CD4-positive, alpha-beta T cell treated with Interleukin-12 subunit alpha and Interleukin-12 subunit beta, for 1 hour (primary cell): ENCODE measurements at places on chromosomes 7 and 10.

GRCh38 chr10:12649012-12649584 lies 299.8 kb downstream of the CAMK1D start:
- DNase-seq, result no peak

GRCh38 chr10:115956225-115957011 lies 316.6 kb downstream of the GFRA1 start:
- no peak for DNase-seq

DNA sequence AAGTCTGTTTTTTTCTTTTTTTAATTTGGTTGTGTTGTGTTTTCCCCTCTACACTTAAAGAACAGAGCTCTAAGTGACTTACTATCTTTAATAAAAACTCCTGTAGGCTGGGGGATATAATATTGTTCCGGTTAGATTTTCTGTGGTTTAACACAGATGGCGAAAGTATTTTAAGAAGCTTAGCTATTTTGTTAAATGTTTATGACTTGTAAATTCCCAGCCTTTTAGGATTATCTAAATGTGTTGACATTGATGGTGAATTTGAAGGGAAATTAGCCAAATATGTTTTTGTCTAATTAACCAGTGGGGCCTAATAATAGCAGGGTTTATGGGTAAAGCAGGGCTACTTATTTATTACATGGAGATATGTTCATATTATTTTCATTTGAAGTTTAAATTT lies 538.5 kb downstream of the INHBA start:
- DNase-seq, result no peak

DNA sequence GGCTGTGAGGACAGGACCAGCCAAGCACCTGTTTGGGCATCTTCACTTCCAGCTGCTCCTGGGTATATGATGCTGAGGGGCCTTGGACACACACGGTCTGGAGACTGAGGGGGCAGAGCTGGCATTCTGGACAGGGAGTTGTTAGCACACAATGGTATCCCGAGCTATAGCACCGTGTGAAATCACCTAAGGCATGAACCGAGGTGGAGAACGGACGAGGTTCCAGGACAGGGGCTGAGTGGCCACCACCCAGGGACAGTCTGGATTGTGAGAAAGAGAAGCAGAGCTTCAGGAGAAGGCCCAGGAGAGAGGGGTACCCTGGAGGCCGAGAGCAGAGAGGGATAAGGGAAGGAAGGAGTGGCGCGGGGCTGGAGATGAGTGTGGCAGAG lies 571.8 kb downstream of the TCERG1L start:
- no peak for DNase-seq

DNA sequence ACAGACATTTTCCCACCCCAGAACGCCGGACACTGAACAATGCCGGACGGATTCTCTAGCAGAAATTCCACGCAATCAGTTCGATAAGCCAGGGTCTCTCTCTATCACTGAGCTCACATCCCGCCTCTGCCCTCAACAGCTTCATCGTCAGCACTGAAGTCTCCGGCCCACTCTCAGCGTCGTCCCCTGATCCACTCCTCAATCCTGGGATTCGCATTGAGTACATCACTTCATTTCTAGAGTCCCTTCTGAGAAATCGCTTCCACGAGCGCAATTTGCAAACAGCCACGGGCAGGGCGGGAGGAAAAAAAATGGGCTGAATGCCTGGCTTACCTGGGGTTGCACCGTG lies 365 bp downstream of the YME1L1 start:
- DNase-seq, result no peak

DNA sequence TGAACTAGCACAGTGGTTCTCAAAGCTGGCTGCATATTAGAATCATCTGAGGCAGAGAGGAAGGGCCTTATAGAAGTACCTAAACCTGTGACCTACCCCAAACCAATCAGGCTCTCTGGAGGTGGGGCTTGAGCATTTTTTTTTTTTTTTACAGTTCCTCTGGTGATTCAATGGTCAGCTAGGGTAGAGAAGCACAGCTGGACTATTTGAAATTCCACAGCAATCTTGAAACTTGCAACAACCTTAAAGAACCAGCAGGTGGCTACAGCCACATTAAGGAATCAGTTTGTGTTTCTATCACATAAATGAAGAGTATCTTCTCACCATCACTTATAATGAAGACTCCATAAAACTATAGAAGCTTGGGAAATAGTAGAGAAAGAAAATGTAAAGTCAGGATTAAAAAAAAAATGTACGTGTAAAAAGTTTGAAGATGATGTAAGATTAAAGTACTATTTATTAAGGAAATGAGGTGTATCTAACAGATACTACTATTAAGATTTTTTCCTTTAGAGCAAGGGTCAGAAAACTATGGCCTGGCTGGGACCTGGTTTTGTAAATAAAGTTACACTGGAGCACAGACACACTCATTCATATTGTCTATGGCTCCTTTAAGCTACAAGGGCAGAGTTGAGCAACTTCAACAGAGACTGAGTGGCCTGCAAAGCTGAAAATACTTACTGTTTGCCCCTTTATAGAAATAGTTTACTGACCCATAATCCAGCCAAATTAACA lies 3.8 kb downstream of the RTKN2 start:
- peak; percentile 30 for DNase-seq

DNA sequence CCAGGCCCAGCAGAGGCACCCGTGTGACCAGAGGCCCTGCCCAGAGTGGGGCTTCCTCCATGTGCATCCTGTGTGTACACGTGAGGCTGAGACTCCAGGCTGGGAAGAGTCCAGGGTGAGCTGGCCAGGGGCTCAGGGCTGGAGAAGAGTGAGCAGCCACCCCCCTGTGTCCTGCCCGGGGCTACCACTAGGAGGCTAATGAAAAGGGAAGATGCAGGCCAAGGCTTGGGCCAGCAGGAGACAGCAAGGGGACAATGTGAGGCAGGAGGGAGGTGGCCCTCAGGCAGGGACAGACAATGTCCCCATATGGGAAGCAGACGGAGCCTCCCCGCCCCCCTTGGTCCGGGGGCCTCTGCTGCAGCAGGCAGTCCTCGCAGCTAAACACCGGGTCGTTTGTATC lies 102.0 kb downstream of the HIF1AN start:
- no peak for DNase-seq

- no peak for DNase-seq
These were observed 436.7 kb downstream of the IPMK start for GRCh38 chr10:57830877-57831560.

GRCh38 chr10:94358480-94358879 lies 4.3 kb downstream of the NOC3L start:
- DNase-seq, result no peak

DNA sequence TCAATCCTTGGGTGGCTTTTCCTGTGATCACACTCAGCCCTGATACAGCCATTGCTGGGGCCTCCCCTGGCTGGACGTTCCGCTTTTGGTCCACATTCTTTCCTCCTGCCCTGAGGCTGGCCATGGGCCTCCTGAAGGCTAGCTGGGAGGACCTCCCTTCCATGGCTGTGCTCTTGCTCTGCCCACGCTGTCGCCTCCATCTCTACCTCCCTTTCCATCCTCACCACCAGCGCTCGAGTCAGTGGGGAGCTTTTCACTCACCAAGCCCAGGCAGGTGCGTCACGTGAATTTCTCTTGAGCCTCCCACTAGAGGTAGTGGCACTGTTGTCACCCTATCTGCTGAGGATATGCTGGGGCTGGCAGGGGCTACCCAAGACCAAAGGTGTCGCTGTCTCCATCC lies 85.9 kb downstream of the BMS1 start:
- no peak for DNase-seq

DNA sequence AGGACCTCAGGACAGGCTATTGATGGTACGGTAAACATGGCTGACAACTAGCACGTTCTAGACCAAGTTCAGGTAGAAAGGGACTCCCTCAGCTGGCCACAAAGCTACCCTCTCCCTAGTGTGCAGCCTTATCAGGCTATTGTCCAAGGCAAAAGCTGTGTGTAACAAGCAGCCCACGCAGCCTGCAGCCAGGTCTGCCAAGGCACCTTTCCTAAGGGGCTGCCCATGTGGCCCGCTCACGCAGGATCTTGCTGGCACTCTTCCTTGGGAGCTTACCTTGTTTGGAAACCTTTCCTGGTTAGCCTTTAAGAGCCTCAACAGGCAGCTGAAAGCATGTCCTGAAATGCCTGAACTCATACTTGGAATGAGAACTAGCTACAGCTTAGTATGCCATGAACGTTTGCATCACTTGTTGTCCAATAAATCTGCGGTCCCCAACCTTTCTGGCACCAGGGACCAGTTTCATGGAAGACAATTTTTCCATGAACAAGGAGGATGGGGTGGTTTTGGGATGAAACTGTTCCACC lies 51.7 kb downstream of the SYPL1 start:
- no peak for DNase-seq

DNA sequence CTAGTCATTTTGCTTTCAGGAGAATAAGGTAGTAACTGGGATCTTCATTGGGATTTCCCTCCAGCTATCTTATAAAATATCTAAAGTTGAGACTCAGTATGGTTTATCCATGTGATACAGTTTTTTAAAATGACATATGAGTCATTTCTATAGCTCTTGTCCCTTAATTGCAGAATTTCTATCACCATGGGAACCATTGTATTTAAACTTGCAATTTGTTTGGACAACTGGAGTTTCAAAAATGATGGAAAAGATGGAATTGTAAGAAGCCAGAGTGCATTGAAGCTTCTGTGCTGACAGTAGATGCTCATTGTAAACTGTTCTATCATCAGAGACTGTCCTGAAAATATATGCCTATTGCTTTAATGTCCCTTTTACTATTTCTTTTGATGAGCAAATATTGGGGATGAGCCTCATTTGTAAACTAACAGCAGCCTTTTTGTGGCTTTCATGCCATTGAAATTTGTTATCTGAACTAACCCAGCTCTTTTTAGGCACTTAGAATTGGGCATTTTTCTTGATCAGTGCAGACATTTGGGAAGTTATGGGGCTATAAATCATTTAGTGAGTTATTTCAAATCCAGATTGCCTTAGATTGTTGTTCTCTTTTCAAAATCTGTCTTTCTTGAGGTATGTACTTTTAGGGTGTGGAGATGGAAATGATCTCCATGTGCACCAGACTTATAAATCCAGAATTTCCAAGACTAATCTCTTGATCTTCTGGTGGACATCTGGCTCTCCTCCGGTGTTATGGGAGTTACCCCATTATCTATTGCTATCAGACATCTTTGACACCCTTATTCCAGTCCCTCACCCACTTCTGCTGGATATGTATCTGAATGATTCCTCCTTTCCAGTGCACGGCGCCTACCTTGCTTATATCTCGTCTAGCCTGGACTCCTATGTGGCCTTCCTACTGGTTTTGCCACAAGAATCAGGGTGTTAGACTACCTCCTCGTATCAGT lies 159.0 kb downstream of the SND1 start:
- DNase-seq, result no peak

DNA sequence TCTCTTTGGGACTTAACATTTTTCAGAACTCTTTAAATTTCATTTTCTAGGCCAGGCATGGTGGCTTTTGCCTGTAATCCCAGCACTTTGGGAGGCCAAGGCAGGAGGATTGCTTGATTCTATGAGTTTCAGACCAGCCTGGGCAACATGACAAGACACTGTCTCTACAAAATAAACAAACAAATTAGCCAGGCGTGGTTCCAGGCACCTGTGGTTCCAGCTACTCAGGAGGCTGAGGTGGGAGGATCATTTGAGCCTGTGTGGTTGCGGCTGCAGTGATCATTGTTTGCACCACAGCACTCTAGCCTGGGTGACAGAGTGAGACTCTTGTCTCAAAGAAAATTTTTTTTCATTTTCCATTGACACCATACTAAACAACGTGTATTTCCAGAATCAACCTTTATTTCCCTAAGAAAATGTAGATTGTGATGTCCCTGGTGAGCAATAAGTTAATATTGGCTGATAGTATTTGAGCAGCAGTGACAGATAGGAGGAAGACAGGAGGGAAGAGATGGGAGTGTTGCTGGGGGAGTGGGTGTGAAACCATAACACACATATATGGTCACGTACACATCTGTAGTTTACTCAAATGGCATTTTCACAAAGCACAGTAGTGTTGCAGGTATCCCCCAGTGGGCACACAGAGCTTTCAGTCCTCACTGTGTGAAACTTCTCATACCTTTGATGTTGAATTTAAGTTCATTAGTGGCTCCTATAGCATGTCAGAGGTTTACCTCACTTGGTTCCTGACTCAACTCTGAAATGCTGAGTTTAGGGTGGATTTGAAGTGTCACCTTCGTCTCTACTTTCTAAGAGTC lies 205.6 kb downstream of the AUTS2 start:
- no peak for DNase-seq

DNA sequence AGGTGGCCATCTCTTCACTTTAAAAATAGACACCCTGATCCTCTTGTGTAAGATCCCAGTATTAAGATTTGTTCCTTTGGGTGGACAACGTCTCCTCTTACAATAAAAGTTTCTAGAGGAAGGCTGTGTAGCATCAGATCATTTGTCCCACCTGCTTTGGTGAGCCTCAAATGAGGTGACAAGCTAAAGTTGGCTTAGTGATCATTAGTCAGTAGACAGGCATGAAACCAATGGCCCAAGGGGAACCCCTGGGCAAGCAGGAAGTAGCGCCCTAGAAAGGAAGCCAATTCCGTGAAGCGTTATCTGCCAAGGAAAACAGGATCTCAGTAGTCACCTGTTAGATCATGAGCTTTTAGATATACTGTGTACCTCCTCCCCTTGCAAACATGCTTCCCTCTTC lies 66.8 kb downstream of the PCGF5 start:
- no peak for DNase-seq

- peak; percentile 70 for DNase-seq
These were observed 22.8 kb downstream of the C10orf105 start for GRCh38 chr10:71696628-71697326.

DNA sequence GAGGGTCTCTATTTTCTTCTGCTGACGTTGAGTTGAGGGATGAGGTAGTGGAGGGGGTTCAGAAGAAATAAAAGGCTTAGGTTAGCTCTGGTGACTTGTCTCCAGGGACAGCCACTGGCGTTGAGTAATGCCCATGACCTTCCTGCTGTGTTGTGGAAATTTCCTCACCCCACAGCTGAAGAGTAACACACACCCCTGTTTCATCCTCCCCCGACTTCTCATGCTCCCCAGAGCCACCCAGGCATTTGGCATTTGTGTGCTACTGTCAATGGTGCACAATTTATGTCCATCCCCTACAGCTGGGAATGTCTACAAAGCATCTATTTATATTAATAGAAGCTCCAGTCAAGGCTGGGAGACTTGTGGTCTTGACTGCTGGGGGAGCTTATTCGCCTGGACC lies 4.7 kb upstream of the TMEM72 start:
- no peak for DNase-seq

GRCh38 chr7:107394276-107394675 lies 75.6 kb upstream of the GPR22 start:
- DNase-seq, result no peak

- no peak for DNase-seq
These were observed 72.9 kb upstream of the ABCB5 start for GRCh38 chr7:20542594-20542993.

DNA sequence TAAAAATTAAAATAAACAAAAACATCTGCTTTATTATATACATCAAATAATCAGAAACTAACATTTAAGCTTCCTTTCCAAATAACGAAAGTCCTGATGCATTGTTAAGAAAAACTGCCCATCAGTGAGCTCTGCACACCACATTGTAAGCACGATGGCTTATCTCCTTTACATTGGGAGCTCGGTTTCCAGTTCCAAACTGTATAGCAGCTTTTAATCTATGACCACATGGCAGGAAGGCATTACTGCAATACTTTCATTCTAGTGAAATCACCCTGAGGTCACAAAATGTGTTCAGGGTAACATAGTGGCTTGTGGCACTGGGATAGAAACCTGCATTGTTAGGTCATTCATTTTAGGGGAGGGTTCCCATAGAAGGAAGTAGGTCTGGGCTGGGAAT lies 146.3 kb downstream of the ZNF22 start:
- DNase-seq, result no peak

GRCh38 chr10:58220769-58221451 lies 46.8 kb downstream of the IPMK start:
- no peak for DNase-seq

GRCh38 chr10:50421026-50421719 lies 169.9 kb upstream of the ASAH2 start:
- peak; percentile 39 for DNase-seq
